ENCODE measurements at places on chromosomes 2 and 18. TPM values are rescaled to one million over a fixed set of nuclear protein-coding genes. Genes with fewer than 3 reads are reported as not detected.

KCNS3 gene
- total RNA-seq = 2.4 TPM

ANKRD30B gene
- not detected for total RNA-seq

SLC5A7 gene
- not detected for total RNA-seq

FIGN gene
- 6.6 TPM for total RNA-seq

GALNT13 gene
- not detected for total RNA-seq
